ENCODE measurements at places on chromosomes 7 and 10.

DNA sequence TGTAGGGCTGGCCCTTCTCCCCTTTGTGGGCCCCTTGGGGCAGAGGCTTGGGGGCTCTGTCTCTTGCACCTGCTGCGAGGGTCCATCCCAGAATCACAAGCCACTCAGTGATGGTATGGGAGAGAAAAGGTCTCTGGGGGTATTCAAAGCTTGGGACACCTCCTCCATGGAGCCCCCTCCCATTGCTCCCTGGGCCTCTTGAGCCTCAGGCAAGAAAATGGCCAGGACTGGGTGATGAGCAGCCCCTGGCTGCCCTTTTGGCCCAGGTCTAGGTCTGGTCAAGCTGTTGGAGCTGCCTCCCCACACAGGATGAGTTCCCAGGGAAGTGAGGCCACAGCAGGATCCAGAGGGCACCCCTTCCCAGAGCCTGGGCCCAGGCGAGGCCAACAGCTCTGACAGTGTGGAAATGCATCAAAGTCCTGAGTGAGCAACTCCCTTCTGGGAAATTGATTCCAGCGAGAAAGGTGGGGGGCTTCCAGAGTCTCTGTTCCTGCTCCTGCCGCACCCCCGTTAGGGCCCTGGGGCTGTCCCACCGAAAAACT is 3.4 kb upstream of the MYL7 start:
- no peak for DNase-seq

DNA sequence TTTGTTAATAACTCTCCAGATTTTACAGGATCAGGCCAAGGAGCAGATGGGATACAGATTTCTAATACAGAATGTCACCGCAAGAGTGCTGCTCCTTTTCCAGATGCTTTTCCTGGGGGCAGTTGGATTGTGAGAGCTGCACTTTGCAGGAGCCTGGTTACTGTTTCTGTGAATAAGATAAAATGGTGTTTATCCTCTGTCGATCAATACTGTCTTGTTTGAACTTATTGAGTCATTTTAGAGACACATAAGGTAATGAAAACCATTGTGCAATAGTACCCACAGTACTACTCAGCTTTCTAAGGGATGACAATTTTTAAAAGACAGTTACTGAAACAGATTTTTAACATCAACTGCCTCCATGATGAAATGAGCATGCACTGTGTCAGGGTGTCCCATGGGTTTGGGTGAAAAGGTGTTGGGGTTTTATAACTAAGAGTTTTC is 2.9 kb downstream of the A1CF start:
- no peak for DNase-seq

- DNase-seq, result no peak
Observed at GRCh38 chr7:81244224-81244623, 325.4 kb upstream of the SEMA3C start.

- DNase-seq, result no peak
Observed at GRCh38 chr10:72800000-72800740, 93.4 kb upstream of the OIT3 start.

GRCh38 chr10:114876602-114877300 is 55.2 kb downstream of the FHIP2A start:
- peak; percentile 17 for DNase-seq

- DNase-seq, result no peak
Observed at GRCh38 chr7:135217645-135218509, 6.6 kb upstream of the WDR91 start.

- DNase-seq, result no peak
Observed at GRCh38 chr10:127132451-127132850, 63.9 kb downstream of the INSYN2A start.

DNA sequence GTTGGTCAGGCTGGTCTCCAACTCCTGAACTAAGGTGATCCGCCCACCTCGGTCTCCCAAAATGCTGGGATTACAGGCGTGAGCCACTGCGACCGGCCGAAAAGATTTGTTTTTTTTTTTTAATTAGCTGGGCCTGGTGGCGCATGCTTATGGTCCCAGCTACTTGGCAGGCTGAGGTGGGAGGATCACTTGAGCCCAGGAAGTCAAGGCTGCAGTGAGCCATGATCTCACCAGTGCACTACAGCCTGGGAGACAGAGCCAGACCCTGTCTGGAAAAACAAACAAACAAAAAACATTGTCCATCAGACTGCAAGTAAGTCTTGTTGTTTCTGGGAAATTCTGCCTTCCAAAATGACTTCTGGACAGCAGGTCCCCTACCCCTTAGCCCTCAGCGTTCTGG is 16.3 kb upstream of the ZNF212 start:
- no peak for DNase-seq

DNA sequence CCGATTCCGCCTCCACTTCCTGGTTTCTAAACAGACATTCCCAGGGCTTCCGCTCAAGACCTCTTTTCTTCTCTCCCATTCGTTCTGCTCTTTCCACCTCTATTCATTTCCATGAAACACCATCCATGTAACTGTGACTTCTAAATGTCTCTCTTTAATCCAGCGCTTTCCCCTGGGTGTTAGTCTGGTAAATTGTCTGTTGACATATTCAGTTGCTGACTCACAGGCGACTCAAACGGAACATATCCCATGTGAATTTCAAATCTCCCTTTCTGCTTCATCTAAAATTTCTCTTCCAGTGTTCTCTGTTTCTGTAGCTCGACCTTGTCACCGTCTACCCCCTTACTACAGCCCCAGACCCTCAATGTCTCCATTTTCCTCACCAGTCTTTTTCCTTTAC is 119.1 kb downstream of the PFKFB3 start:
- DNase-seq, result no peak

- no peak for DNase-seq
Observed at GRCh38 chr10:111706331-111706730, 477.2 kb downstream of the GPAM start.

DNA sequence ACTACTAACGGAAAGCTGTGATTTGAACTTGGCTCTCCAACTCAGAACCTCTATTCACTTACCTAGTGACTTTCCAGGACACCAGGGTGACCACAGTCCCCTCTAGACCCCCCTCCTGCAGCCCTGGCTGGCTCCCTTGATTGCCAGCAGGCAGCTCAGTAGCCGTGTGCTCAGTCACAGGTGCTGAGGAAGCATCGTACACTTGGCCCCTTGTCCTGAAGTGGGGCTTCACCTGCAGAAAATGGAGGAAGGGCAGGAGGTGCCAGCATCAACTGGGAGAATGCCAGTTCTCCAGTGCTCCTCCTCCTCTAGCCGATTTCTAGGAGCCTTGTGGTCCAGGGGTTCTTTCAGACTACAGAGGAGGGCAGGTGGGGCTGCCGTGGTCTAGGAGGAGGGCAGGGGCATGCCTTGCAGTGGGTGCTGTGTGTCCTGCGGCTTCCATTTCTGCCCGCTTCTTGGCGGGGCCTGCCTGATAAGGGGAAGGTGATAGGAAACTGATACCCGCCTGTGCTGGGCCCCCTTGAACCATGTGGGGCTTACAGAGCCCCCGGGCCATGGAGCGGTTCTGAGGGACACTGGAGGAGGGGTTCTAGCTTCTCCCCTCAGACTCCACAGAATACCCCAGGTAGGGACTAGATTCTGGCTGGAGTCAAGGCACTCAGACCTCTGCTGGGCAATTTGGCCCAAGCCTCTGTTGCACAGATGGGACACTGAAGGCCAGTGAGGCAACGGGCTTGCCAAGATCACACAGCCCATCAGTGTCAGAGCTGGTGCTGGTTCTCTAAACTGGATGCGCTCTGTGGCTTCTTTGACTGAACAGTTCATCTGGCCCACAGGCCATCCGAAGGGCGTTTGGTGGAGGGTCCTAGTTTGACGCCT is 14.0 kb downstream of the FAM241B start:
- no peak for DNase-seq

DNA sequence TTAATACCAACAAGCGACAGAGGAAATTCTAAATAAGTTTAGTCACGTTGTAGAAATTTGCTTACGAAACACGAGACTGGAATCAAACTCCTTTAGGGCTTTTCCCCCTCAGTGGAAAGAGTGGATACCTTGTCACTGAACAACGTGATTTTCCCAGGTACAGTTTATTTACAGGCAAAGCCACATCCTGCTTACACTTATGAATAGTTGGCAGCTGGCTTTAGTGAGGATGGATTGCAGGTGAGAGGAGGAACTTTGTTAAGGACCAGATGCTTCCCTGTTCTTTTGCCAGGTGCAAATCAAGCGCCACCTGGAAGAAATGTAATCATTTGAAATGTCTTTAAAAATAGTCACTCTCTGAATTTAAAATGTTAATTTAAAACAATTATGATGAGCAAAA is 282.4 kb downstream of the ADARB2 start:
- no peak for DNase-seq

GRCh38 chr7:17104419-17104818 is 194.0 kb upstream of the AHR start:
- no peak for DNase-seq

- no peak for DNase-seq
Observed at GRCh38 chr10:86692023-86692514, 23.8 kb downstream of the LDB3 start.

- DNase-seq, result no peak
Observed at GRCh38 chr10:69214666-69215131, 5.4 kb upstream of the HKDC1 start.

DNA sequence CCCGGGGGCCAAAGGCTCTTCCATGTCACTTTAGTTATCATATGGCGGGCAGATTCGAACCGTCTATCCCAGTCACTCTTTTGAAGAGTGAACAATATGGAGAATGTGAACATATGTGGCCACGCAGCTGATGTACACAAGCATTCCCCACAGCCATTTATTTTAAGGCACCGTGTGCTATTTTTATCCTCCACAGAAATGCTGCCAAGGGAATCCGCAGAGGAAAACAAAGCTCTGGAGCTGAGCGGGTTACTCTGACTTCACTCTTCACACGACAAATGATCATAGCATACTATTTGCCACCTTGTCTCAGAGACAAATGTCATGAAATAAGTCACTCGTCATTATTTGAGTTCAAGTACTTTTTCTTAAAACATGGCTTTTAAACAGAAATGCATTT is 100.3 kb downstream of the CTBP2 start:
- DNase-seq, result no peak

DNA sequence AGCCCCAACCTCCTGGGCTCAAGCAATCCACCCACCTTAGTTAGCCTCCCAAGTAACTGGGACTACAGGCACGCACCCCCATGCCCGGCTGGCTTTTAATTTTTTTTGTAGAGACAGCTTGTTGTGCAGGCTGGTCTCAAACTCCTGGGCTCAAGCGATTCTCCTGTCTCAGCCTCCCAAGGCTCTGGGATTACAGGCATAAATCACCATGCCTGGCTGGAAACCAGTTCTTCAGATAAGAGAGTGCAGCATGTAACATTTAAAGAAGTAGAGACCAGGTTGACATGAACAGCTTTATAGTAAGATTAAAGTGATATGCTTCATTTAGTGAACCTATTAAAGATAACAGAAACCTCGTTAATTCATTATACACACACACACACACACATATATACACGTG is 167.9 kb upstream of the KAT6B start:
- DNase-seq, result no peak

- peak; percentile 51 for DNase-seq
Observed at GRCh38 chr10:70478191-70479164, at the start of gene PALD1. Gene PALD1, plus strand, starts transcription at chr10:70478767. Its CDS starts 47,185 bp downstream, at chr10:70525952.

GRCh38 chr10:67697724-67698131 is 1.7 kb upstream of the CTNNA3 start:
- no peak for DNase-seq

GRCh38 chr7:115122388-115122787 is 200.5 kb downstream of the MDFIC start:
- no peak for DNase-seq

GRCh38 chr7:128112781-128113221 is 81.6 kb upstream of the LRRC4 start:
- DNase-seq, result no peak

DNA sequence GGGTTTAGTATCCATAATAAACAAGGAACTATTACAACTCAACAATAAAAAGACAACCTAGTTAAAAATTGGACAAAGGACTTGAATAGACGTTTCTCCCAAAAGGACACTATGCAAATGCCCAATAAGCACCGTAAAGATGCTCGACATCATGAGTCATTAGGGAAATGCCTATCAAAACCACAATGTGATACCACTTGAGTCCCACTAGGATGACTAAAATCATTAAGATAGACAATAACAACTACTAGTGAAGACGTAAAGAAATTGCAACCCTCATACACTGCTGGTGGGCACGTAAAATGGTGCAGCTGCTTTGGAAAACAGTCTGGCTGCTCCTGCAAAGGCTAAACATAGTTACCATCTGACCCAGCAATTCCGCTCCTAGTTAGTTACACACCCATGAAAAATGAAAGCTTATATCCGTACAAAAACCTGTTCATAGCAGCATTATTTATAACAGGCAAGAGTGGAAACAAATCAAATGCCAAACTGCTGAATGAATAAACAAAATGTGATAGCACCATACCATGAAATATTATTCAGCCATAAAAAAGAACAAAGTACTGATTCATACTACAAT is 17.3 kb downstream of the CCDC3 start:
- DNase-seq, result no peak

DNA sequence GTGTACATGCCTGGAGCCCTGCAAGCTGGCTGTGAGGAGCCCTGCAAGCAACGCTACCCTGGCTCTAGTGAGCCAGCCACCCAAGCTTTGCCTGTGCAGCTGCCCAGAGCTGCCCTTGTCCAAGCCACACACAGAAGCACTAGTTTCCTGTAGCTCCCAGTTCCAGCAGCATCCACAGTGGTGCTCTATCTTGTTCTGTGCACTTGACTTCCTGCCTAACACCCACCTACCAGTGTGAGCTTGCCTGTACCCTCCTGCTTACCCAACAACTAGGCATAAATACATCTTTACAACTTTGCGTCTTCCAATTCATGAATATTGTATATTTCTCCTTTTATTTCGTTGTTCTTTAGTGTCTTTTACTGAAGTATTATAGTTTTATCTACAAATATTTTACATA is 32.2 kb upstream of the ZNF518A start:
- DNase-seq, result no peak
